ENCODE measurements at places on chromosomes 4 and X. TPM values are rescaled to one million over a fixed set of nuclear protein-coding genes. Genes with fewer than 3 reads are reported as not detected.

Gene VEGFC
- 37.3 TPM for total RNA-seq

Gene NOX1
- not detected for total RNA-seq

Gene GRIA3
- total RNA-seq, result not detected

Gene UGT2B11
- total RNA-seq, result not detected

Gene AREG
- 0.74 TPM for total RNA-seq

Gene PLAC8
- total RNA-seq, result 2.1 TPM

Gene P2RY4
- not detected for total RNA-seq

Gene CCDC149
- 3.9 TPM for total RNA-seq

Gene TMEM131L
- total RNA-seq, result 18.2 TPM

Gene UGT2A1
- not detected for total RNA-seq

Gene EDA
- total RNA-seq, result 1.1 TPM
